ENCODE measurements at places on chromosomes 5 and 9.

GRCh38 chr5:9398227-9398626 is 147.6 kb downstream of the SEMA5A start:
- DNase-seq, result no peak

DNA sequence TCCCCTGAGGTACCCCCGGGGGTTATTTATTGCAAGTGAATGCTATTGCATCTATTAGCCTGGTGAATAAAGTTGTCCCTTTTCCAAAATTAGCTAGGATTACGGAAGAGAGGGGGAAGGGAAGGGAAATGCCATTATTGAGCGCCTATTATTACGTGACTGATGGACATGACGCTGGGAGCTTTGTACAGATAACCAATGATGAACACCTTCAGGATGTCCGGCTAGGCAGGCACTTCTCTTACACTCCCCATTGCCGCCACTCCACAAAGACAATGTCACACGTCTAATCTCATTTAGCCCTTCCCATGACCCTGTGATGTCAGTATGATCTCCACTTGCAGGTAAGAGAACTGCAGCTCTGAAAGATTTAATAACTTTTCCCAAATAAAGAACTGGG is 9.4 kb downstream of the GABRP start:
- no peak for DNase-seq

DNA sequence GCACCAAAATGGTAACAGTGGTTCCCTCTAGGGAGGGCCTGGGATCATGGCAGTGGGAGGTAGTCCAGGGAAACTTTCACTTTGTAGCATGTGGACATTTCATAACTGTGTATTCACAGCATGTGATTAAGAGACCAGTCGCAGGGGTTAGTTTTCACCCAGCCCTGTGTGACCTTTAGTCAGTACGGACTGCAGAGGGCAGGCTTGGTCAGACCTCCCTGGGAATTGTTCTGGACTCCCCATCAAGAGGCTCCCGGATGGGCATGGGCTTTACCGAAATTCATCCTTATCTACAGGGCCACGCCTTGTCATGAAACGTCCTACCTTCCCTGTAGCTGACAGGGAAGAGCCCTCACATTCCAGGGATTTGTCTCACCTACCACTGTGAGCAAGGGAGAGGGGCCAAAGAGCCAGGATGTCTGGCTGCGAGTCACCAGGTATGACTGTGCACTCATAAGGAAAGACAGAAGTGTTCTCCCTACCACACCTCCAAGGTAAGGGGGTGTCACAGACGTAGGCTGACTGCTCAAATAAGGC is 19.9 kb downstream of the GPX3 start:
- no peak for DNase-seq

GRCh38 chr5:130550562-130550928 is 614.5 kb downstream of the HINT1 start:
- DNase-seq, result no peak

GRCh38 chr9:106423575-106423974 is 439.4 kb upstream of the ZNF462 start:
- DNase-seq, result no peak

DNA sequence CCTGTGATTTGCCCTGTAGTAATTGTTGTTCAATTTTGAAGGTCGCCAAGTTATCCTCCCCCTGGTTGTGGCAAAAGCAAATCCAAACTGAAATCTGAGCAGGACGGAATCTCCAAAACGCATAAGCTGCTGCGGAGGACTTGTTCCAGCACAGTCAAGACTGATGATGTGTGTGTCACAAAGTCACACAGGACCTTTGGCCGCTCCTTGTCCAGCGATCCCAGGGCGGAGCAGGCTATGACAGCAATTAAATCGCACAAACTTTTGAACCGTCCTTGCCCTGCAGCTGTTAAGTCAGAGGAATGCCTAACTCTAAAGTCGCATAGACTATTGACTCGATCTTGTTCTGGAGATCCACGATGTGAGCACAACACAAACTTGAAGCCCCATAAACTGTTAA is 128.4 kb downstream of the PARP8 start:
- DNase-seq, result no peak

GRCh38 chr9:96382175-96382574 is 1.3 kb downstream of the SLC35D2 start:
- peak; percentile 24 for DNase-seq

DNA sequence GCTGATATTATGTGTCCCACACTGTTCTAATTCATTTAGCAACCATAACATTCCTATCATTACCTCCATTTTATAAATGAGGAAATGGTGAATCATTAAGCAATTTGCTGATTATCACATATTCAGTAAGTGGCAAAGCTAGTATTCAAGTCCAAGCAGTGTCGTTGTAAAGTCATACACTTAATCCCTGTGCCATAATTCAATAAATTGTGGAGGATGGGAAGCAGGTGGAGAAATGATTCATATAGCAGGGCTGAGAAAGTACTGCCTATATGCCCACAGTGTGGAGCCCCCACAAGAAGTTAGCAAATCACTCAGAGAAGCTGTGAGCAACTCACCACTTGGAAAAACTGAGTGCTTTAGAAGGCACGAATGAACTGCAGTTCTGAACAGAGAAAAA is 691.0 kb downstream of the PTPRD start:
- no peak for DNase-seq

GRCh38 chr9:108536836-108537601 is 318.8 kb downstream of the ACTL7B start:
- no peak for DNase-seq

GRCh38 chr5:148825716-148826052 is 727 bp upstream of the ADRB2 start:
- DNase-seq, result no peak

- no peak for DNase-seq
Measured at GRCh38 chr5:17089690-17090089, 127.7 kb upstream of the BASP1 start.

DNA sequence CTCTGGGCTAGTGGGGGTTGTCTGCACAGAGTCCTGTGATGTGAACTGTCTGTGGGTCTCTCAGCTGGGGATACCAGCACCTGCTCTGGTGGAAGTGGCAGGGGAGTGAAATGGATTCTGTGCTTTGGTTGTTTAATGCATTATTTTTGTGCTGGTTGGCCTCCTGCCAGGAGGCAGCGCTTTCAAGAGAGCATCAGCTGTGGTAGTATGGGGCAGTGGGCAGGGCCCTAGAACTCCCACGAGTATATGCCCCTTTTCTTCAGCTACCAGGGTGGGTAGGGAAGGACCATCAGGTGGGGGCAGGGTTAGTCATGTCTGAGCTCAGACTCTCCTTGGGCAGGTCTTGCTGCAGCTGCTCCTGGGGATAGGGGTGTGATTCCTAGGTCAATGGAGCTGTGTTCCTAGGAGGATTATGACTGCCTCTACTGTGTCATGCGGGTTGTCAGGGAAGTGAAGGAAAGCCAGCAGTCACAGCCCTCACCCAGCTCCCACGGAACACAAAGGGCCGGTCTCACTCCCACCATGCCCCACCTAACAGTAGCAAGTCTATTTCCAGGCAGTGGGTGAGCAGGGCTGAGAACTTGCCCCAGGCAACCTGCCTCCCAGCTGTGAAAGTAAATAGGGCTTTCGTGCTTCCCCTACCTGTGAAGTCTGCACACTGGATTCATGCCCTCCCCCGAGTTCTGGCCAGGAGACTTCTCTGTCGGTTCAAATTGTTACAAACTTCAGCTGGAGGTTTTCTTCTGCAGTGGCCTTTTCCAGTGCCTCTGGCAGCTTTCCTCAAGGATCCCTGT is 25.7 kb upstream of the FAM81B start:
- no peak for DNase-seq

DNA sequence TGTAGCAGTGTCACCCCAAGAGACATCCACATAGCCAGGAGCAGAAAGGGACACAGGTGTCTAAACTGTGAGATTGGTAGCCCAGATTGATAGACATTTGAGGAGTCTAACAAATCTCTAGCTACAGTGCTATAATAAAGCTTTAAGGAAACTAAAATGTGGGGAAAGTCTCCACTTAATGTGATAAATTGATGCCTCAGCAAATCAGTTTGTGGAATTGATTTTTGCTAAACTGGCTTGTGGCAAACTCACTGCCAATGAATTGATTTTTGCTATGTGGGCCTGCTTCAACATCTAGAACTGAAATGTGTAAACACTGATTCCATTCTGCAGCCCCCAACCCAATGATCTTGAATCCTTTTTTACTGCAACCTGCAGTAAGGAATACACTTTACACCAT is 16.8 kb upstream of the MAP3K1 start:
- DNase-seq, result no peak

DNA sequence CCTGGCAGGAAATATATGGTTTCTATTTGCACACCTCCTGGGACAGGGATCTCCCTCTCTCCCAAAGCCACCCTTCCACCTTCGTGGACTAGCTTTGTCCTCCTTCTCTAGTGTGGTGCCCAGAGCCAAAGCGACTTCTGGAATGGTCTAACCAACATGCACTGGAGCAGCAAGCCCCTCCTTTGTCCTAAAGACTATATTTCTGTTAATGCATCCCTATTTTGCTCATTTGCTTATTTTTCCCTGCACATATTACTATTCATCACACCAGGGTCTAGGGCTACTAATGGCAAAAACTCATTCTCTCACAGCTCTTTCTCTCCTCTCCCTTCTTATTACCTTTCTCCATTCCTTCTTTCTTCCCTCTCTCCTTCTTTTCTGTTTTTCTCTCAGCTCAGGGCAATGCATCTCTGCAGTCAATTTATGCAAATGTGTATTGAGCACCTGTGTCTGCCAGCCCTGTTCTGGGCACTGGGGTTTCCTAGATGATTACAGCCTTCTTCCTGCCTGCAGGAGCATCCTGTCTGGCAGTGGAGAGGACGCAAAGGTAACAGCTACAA is 2.8 kb upstream of the NEURL1B start:
- no peak for DNase-seq

GRCh38 chr9:104970271-104970987 is 42.5 kb upstream of the ABCA1 start:
- DNase-seq, result no peak

DNA sequence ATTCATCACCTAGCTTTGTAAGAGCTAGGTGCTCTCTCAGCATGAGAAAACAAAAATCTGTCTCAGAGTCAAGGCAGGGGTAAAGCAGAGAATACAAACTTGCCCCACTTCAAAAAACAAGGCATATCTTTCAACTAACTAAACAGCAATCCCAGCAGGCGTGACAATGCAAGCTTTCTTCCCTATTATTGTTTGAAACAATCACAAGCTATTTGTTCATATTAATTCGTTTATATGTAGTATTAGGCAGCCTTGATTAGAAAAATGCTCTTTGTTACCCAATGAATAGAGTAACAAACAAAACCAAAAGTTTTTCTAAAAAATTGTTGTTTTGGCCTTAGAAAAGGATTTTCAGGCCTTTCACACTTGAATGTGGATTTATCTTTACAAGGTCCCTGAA is 71.1 kb downstream of the LPAR1 start:
- no peak for DNase-seq

GRCh38 chr9:85036496-85036895 is 367.0 kb downstream of the NTRK2 start:
- no peak for DNase-seq

DNA sequence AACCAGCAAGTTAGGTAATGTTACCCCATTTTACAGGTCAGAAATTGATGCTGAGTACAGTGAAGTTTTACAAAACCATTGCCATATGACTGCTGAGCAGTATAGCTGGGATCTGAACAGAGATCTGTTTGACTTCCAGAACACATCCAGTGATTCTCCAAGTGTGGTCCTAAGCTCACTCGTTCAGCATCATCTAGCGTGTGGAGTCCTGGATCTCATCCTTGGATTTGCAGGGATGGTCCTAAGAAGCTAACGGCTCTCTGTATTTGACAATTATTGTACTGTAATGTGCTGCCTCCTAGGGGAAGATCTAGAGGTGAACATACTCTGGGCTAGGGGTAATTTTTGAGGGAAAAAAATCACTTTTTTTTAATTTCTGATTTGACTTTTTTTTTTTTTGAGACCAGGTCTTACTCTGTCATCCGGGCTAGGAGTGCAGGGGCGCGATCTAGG is 1.4 kb downstream of the SLC26A2 start:
- DNase-seq, result no peak

GRCh38 chr9:10251490-10251889 is 361.3 kb downstream of the PTPRD start:
- no peak for DNase-seq

- DNase-seq, result no peak
Measured at GRCh38 chr9:77999231-77999631, 32.4 kb downstream of the GNAQ start.

- DNase-seq, result no peak
Measured at GRCh38 chr5:151002681-151003502, 17.5 kb upstream of the GPX3 start.

DNA sequence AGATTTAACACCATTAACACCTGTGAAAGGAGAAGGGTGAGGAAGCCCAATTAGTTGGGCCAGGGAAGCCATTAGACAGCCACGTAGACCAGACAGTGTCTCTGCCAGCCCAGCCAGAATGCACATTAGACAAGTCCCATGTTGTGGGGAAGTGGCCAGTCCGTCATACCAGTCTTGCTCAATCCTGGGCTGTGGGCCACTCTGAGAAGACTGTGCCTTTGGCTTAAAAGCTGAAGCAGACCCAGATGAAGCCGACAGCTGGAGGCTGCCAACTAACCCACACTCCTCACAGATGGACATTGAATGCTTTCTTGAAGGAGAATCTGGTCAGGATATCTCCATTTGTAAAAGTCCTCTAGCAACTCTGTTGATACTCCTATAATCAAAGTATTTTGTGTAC is 128.5 kb downstream of the CHSY3 start:
- no peak for DNase-seq

DNA sequence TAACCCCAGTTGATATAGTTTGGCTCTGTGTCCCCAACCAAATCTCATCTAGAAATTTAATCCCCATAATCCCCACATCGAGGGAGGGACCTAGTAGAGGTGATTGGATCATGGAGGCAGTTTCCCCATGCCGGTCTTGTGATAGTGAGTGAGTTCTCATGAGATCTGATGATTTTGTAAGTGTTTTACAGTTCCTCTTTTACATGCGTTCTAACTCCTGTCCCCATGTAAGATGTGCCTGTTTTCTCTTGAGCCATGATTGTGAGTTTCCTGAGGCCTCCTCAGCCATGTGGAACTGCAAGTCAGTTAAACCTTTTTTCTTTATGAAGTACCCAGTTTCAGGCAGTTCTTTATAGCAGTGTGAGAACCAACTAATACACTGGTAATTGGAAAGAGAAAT is 73.6 kb downstream of the CDH12 start:
- no peak for DNase-seq

GRCh38 chr5:142063878-142064331 is 44.7 kb upstream of the NDFIP1 start:
- DNase-seq, result peak; percentile 54

- no peak for DNase-seq
Measured at GRCh38 chr9:117325831-117326230, 89.0 kb downstream of the ASTN2 start.

DNA sequence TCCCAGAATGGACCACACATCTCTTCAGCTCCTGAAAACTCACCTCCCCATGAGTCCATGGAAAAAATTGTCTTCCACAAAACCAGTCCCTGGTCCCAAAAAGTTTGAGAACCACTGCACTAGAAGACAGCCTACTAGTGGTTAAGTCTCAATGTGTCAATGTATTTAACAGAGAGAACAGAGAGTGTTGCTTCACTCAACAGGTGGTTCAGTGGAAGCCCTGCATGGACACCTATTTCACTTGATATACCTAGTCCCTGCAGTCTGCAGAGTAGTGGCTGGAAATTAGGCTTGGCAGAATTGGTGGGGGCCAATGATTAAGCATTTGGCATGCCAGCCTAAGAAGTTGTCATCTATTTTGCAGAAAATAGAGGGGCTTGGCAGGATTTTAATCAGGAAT is 23.0 kb downstream of the IL7R start:
- no peak for DNase-seq

- DNase-seq, result no peak
Measured at GRCh38 chr5:164498438-164498837, 993.0 kb downstream of the MAT2B start.

Data from CD4-positive, alpha-beta T cell treated with Interleukin-6 for 4 hours (primary cell).